ENCODE measurements at places on chromosomes 5 and 9.

DNA sequence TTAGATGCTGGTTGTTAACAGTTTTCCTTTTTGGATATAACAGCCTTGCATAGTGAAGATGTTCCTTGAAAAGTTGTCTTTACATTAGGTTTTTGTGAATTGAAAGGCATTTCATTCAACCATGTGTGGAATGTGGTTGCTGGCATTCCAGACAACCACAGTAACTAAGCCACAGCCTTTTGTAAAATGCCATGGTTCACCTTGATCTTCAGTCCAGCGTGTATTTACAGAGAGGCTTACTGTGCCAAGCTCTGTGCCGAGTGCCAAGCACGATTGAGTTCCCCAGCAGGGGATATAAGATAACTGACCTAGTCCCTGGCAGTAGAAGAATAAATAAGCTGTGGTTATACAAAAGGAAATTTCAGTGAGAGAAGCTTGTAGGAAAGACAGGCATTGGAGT lies 4.9 kb downstream of the EXOSC2 start:
- no peak for DNase-seq

GRCh38 chr9:113678119-113678858 lies 197.8 kb upstream of the ZNF618 start:
- no peak for DNase-seq

DNA sequence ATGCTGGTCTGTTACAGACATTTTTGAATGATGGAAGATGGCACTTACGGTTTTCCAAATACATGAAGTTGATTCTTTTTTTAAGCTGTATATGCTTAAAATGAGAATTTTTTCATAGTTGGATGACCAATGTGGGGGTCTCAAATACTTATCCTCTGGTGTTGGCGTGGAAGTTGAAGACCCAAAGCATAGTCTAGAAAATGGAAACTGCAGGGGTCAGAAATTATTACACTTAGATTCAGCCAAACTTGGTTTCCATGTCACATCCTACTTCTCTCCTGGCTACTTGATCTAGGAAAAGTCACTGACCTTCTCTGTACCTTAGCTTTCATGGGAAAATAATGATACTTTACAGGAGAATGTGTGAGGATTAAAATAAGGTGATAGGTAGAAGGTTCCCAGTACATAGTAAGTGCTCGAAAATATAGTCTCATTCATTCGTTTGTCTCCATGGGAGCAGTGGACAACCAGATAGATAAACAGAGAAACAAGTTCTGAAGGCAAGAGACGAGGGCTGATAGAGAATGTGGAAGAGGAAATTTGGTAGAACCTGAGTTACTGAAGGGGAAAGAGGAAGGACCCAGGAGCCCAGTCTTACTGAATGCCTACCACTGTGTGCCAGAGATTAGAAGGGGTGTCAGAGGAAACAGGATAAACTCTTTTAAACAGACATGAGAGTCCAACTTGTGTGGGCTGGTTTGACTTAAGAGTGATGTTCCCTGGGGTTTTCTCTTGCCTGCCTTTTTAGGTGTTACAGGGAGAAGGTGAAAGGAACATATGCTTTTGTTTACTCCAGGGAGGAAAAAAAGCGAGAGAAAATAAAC lies 560.3 kb upstream of the KLF4 start:
- no peak for DNase-seq

DNA sequence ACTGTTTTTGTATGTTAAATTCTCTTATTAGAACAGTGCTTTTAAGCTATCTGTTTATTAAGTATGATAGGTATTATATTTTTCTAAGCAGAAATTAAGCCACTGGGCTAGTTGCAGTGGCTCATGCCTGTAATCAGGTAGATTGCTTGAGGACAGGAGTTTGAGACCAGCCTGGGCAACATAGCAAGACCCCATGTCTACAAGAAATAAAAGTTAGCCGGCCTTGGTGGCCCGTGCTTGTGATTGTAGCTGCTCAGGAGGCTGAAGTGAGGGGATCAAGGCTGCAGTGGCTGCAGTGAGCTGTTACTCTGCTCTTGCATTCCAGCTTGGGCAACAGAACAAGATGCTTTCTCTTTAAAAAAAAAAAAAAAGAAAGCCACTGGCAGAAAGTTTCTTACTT lies 45.0 kb upstream of the LRRC70 start:
- no peak for DNase-seq

DNA sequence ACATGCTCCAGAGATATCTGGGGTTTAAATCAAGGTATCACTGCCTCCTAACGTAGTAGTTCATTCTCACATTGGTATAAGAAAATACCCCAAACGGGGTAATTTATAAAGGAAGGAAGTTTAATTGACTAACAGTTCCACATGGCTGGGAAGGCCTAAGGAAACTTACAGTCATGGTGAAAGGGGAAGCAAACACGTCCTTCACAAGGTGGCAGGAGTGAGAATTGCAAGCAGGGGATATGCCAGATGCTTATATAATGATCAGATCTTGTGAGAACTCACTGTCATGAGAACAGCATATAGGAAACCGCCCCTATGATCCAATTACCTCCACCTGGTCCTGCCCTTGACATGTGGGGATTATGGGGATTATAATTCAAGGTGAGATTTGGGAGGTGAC lies 1280.2 kb upstream of the C9orf72 start:
- DNase-seq: no peak

DNA sequence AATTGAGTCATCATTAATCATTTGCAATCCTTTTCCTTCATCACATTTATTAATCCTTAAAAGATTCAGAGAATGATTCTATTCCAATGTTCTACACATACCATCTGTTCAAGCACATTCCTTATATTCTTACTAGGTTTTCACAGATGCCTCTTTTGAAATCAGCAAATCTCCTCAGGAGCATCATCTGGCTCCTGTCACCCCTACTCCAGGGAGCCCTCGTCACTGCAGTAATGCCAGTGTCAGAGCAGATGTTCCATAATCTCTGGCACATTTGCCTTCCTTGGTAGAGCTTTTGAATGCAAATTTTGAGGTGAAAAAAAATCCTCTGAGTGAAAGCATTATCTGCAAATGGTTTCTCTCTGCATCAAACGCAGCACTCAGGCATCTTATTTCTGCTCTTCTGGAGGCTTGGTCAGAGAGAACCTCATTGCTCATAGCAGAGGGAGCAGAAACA lies 7.6 kb upstream of the KCNV2 start:
- no peak for DNase-seq

GRCh38 chr9:76266649-76267283 lies 127.5 kb downstream of the RFK start:
- no peak for DNase-seq

DNA sequence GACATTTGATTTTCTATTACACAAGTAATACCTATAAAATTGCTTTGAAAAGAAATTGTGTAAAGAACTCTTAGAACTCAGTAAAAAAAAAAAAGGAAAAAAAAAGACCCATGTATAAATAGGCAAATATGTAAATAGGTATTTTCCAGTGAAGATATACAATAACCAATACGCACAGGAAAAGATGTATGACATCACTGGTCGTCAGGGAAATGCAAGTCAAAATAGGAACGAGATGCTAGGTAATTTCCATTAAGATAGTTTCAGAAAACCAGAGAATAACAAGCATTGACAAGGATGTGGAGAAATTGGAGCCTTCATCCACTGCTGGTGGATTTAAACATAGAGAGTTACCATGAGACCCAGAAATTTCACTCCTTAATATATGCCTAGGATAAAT lies 708.8 kb downstream of the MTRR start:
- DNase-seq: peak; percentile 9

- peak; percentile 68 for DNase-seq
These were observed 127.2 kb upstream of the ZNF366 start for GRCh38 chr5:72634444-72634843.

- no peak for DNase-seq
These were observed 405.7 kb downstream of the PRR16 start for GRCh38 chr5:120869831-120870230.

GRCh38 chr5:172351240-172351778 lies 67.7 kb upstream of the UBTD2 start:
- no peak for DNase-seq

- DNase-seq: no peak
These were observed 191.8 kb downstream of the NXNL2 start for GRCh38 chr9:88726803-88727202.

GRCh38 chr5:73625944-73626811 lies at the start of gene ARHGEF28:
Gene ARHGEF28 (plus strand): TSS chr5:73626196. CDS start chr5:73684852, 58,656 bp downstream.
- DNase-seq: peak; percentile 38

- DNase-seq: peak; percentile 91
These were observed 177.6 kb upstream of the ST8SIA4 start for GRCh38 chr5:101080462-101081240.

GRCh38 chr9:113638490-113638889 lies 175.0 kb downstream of the RGS3 start:
- no peak for DNase-seq

DNA sequence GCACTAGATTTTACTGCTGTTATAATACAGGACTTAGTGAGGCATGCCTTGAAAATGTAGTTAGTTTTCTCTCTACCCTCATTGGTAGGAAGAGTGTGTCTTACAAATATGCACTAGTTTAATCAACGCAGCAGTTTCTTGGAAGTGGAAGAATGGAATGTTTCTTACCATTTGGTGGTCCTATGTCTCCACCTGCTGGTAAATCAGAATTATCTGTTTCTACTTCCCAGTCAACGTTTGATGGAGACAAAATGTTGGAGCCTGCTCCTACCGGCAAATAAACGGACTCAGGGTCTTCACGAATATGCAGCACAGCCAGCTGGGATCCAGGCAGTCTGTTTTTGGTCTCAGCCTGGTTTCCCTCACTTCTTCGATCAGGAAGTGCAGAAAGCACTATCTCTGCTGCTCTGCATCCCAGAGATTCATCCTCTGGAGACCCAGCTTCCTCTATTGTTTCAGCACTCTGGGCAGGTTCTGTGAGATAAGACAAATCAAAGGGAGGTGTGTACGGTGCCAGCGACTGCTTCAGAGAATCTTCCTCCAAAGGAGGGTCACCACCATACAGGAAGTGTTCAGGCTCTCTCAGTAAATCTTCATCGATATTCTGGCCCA lies 59.5 kb upstream of the PCA3 start:
- DNase-seq: peak; percentile 94

GRCh38 chr9:104783588-104783987 lies 19.7 kb downstream of the NIPSNAP3B start:
- DNase-seq: peak; percentile 6

- no peak for DNase-seq
These were observed 13.5 kb upstream of the FAM120A start for GRCh38 chr9:93437996-93438395.

- DNase-seq: no peak
These were observed 160.1 kb downstream of the DOCK8 start for GRCh38 chr9:374736-375135.

DNA sequence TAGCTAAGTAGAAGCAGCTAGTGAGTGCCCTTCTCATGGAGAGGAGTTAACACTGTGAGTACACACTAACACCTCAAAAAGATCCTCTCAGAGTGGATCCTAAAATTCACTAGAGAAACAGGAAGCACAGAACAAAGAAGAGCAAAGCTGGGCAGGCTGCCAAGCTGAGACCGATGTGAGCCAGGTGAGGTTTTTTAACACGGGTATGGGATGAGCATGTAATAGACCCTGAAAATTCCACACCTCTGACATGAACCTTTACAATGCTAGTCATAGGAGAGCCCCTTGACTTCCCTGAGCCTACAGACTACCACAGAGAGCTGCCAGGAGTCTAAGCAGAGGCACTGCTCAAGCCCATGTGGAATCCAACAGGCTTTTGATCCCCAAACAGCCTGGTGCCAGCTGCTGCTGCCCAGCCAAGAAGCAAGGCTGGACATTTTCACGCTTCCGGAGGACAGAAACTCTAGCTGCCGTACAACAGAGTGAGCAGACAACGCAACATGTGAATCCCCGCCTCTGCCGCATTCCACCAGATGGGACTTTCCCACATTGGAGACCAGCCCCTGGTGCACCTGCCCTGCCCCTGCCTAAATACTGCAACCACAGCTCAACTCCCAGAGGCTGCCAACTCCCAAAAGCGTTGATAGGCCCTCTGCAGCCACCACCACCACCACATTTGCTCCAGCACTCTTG lies 280.8 kb downstream of the CDH10 start:
- DNase-seq: no peak

- DNase-seq: no peak
These were observed 62.9 kb downstream of the SHB start for GRCh38 chr9:38006163-38006562.

DNA sequence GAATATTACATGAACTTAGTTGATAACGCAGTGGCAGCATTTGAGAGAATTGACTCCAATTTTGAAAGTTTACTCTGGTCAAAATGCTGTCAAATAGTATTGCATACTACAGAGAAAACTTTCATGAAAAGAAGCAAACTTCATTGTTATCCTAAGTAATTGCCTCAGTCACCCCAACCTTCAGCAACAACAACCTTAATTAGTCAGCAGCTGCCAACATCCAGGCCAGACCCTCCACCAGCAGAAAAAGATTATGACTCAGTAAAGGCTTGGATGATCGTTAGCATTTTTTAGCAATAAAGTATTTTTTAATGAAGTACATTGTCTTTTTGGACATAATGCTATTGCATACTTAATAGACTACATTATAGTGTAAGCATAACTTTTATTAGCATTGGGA lies 40.8 kb upstream of the SPDL1 start:
- DNase-seq: peak; percentile 22

- no peak for DNase-seq
These were observed 9.7 kb upstream of the LRRC70 start for GRCh38 chr5:62568800-62569432.

GRCh38 chr5:19616701-19617215 lies 371.2 kb downstream of the CDH18 start:
- no peak for DNase-seq

Data from fibroblast of mammary gland (primary cell).